ENCODE measurements at places on chromosomes 11 and 22. TPM values are rescaled to one million over a fixed set of nuclear protein-coding genes. Genes with fewer than 3 reads are reported as not detected.
A peak's percentile ranks its signal among the peaks of the same experiment; 100 is the strongest.

The PLA2G6 gene
- 48.8 TPM for total RNA-seq

DNA sequence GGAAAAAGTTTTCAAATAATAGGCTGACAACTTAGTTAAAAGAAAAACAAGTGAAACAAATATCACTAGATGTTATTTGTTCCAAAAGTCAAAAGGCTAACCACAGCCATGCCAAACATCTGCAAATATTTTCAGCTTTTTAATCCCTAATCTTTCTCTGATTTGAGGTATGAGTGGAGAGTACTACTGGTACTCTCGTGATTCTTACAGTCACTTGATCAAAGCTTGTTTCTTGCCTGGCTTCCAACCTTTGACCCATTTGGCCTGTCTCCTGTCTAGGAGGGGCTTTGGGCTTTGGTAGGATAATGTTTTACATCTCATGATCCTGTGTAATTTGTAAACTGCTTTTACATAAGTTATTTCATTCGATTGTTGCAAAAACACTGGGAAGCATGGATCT is 301.8 kb upstream of the SORL1-AS1 start:
- H3K27me3 ChIP-seq = peaks cover 4% of the 10 kb centered on the region
- H3K27ac ChIP-seq = no peak overlapping the region
- H3K4me3 ChIP-seq = no peak overlapping the region
- H3K4me1 ChIP-seq = peaks cover 13% of the 10 kb centered on the region
- H3K36me3 ChIP-seq = no peaks in the 10 kb centered on the region

The TEAD1 gene
- 152 TPM for total RNA-seq

The MPZL2 gene
- not detected for total RNA-seq

DNA sequence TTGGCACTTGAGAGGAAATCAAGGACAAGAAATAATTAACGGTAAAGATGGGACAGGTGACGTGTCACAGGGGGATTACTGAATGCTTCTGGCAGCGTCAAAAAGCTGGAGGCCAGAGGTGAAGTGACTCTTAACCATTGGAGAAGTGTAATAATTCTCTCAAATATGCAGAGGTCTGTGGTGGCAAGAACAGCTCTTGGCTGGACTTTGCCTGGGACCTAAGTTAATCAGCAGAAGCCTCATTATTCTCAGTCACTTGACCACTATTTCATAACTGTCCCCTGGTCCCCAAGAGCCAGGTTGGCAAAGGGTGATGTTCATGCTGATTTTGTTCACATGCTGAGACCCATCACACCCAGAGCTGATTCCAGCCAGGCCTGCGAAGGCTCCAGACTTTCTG is 72.9 kb downstream of the TIMP3 start:
- no peak overlapping the region for H3K27ac ChIP-seq
- no peaks in the 10 kb centered on the region for H3K36me3 ChIP-seq
- no peaks in the 10 kb centered on the region for H3K4me1 ChIP-seq
- H3K27me3 ChIP-seq = peaks cover 21% of the 10 kb centered on the region
- no peak for DNase-seq

DNA sequence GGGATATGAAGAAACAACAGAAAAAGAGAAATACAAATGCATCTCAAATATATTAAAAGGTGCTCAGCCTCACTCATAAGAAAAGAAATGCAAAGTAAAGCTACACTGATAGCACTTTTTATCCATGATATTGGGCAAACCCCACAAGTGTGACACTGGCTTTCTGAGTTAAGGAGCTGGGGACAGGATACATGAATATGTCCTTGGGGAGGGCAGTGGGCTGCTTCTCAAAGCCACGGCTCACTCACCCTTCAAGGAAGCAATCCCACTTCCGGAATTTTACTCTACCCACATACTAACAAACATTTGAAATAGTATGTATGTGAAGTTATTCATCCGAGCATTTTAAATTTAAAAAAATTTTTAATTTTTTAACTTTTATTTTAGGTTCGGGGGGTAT is 41.1 kb upstream of the SLC22A12 start:
- peaks cover 21% of the 10 kb centered on the region for H3K27me3 ChIP-seq
- H3K4me3 ChIP-seq = no peak overlapping the region
- no peak overlapping the region for H3K27ac ChIP-seq
- no peak for DNase-seq
- H3K36me3 ChIP-seq = no peaks in the 10 kb centered on the region

The PACS1 gene
- 84.9 TPM for total RNA-seq

GRCh38 chr22:25746012-25746373 is 4.0 kb downstream of the MYO18B start:
- H3K27me3 ChIP-seq = no peaks in the 10 kb centered on the region
- H3K4me1 ChIP-seq = peaks cover 6% of the 10 kb centered on the region
- H3K36me3 ChIP-seq = no peaks in the 10 kb centered on the region
- no peak for DNase-seq
- no peak overlapping the region for H3K27ac ChIP-seq

The SCGB2A2 gene
- not detected for total RNA-seq

GRCh38 chr22:17431179-17431578 is 61.9 kb downstream of the CECR2 start:
- H3K4me3 ChIP-seq = no peak overlapping the region
- no peaks in the 10 kb centered on the region for H3K36me3 ChIP-seq
- no peaks in the 10 kb centered on the region for H3K27me3 ChIP-seq
- no peak for DNase-seq
- no peak overlapping the region for H3K27ac ChIP-seq

GRCh38 chr22:38353142-38353629 is 36.0 kb upstream of the CSNK1E start:
- DNase-seq = peak; percentile 92
- no peak overlapping the region for H3K27ac ChIP-seq
- no peak overlapping the region for H3K4me3 ChIP-seq
- no peaks in the 10 kb centered on the region for H3K27me3 ChIP-seq
- peaks cover 3% of the 10 kb centered on the region for H3K36me3 ChIP-seq

The MRGPRX3 gene
- not detected for total RNA-seq

- H3K4me3 ChIP-seq = no peak overlapping the region
- no peaks in the 10 kb centered on the region for H3K36me3 ChIP-seq
- no peak overlapping the region for H3K27ac ChIP-seq
- H3K4me1 ChIP-seq = no peaks in the 10 kb centered on the region
Measured at GRCh38 chr11:57585301-57585700, 12.2 kb upstream of the SERPING1 start.

DNA sequence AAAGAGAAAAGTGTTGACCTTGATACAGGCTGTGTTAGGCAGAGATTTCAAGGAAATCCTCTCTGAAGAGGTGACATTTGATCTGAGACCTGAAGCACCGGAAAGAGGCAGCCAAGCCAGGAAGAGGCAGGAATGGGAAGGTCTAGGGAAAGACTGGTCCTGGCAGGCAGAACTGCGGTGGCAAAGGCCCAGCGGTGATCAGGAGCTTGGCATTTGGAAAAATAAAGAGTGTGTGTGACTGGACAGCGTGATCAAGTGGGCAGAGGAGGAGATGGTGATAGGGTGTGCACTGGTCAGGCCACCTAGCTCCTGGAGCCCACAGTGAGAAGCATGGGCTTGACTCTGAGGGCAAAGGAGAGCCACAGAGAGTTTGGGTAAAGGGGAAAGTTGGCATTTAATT is 27.2 kb upstream of the GAB4 start:
- no peak overlapping the region for H3K27ac ChIP-seq
- DNase-seq = no peak
- no peaks in the 10 kb centered on the region for H3K4me1 ChIP-seq
- H3K4me3 ChIP-seq = no peak overlapping the region
- no peaks in the 10 kb centered on the region for H3K27me3 ChIP-seq
- H3K36me3 ChIP-seq = no peaks in the 10 kb centered on the region

The ARHGAP42 gene
- 12.7 TPM for total RNA-seq

DNA sequence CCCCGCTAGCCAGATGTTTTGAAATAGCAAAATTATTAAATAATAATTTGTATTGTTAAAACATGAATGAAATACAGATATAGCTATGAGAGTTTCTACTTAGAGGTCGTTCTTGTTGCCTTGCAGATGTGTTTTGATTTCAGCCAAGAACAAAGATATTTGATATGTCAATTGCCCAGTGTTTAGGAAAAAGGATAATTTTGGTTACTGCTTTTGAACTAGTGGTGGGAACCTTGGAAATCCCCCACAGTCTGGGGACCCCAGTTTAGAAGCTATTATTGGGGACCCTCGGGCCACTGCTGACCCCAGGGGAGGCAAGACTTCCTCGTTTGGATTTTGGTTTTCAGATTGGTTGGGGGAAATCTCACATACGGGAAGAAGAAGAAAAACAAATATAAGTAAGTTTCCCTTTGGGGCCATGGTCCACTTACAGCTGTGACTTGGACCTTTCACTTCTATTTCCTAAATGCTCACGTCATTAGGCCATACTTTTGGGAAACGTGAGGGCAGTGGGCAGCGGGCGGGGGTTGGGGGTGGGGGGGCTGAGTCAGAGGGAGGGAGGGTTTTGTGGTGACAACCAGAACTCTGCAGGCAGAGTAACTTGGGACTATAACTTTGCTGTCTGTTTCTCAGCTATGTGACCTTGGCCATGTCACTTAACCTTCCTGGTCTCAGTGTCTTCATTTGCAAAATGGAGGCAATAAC is 37.0 kb downstream of the LDLRAD3 start:
- peak overlapping the region; percentile 49 for H3K4me3 ChIP-seq
- peak overlapping the region; percentile 90 for H3K27ac ChIP-seq
- peaks cover 1% of the 10 kb centered on the region for H3K36me3 ChIP-seq

DNA sequence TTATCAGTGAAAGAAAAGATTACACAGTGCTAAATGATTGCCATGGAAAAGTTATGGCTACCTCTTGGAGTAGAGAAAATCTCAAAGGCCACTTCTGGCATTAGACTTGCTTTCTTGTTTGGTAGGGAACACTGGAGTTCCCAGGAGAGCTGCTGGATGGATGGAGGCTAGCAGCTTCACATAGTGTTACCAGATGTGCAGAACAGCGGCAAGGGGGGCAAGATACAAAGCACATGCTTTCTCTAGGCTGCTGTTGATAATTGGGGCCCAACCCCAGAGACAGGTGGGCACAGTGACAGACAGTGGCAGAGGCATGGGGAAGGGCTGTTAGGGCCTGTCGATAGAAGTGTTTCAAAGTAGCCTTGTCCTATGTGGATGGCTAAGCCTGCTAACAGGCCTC is 94.9 kb downstream of the DBX1 start:
- H3K27ac ChIP-seq = no peak overlapping the region
- no peaks in the 10 kb centered on the region for H3K27me3 ChIP-seq
- H3K4me3 ChIP-seq = no peak overlapping the region
- no peak for DNase-seq
- peaks cover 17% of the 10 kb centered on the region for H3K4me1 ChIP-seq

The OR56A1 gene
- total RNA-seq = not detected

The PATE4 gene
- total RNA-seq = not detected

- no peaks in the 10 kb centered on the region for H3K27me3 ChIP-seq
- H3K4me1 ChIP-seq = no peaks in the 10 kb centered on the region
- H3K36me3 ChIP-seq = no peaks in the 10 kb centered on the region
- no peak overlapping the region for H3K4me3 ChIP-seq
Measured at GRCh38 chr11:115256397-115257197, 247.6 kb downstream of the CADM1 start.

The GVQW3 gene
- 4.2 TPM for total RNA-seq

The GLYAT gene
- total RNA-seq = not detected

- peaks cover 2% of the 10 kb centered on the region for H3K36me3 ChIP-seq
- peaks cover 4% of the 10 kb centered on the region for H3K4me1 ChIP-seq
- H3K27me3 ChIP-seq = no peaks in the 10 kb centered on the region
- H3K27ac ChIP-seq = no peak overlapping the region
- H3K4me3 ChIP-seq = no peak overlapping the region
Measured at GRCh38 chr22:31089160-31090100, 8.3 kb downstream of the SMTN start.

- DNase-seq = no peak
- no peak overlapping the region for H3K27ac ChIP-seq
- H3K27me3 ChIP-seq = no peaks in the 10 kb centered on the region
- no peaks in the 10 kb centered on the region for H3K4me1 ChIP-seq
- no peaks in the 10 kb centered on the region for H3K36me3 ChIP-seq
Measured at GRCh38 chr11:107116358-107116757, 98.1 kb upstream of the GUCY1A2 start.

DNA sequence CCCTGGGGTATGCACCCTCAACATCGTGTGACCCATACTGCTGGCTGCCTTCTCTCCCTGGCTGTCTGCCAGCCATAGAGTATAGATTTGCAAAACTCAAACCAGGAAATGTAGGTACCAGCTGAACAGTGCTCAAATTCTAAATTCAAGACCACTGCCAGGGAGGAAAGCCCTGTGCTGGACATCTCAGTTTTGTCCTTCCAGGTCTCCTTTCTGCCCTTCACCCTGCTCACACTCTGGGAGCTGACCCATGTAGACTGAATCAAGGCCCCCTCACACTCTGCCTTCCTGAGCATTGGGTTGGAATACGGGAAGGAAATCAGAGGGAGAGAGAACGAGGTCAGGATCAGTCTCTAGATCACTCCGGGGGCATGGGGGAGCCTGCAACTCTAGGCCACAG is 12.4 kb upstream of the DRD2 start:
- no peak for DNase-seq
- H3K4me3 ChIP-seq = no peak overlapping the region
- peaks cover 9% of the 10 kb centered on the region for H3K27me3 ChIP-seq
- no peaks in the 10 kb centered on the region for H3K4me1 ChIP-seq

All from osteocyte (in vitro differentiated cells).